Vagina (tissue), 2 donors: ENCODE measurements at places on chromosomes 6 and 20.

DNA sequence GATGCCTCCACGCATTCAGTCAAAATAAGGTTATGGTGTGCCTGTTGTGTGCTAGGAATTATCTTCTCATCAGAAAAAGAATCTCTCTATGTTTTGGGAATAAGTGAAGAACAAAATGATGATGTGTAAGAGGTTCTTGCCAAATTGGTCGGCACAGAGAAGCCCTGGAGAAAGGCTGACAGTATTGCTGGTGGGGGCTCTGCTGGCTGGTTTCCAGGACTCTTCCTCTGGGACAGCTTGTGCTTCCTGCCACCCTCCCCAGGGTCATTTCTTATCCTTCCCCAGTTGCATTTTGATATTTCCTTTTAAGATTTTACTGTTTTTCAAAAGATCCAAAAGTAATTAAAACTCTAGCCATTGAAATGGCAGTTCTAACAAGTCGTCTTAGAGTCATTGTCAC is 22.1 kb downstream of the CST4 start:
- DNase-seq = no peak

- DNase-seq = no peak
Measured at GRCh38 chr6:118146584-118146983, 239.5 kb downstream of the SLC35F1 start.

DNA sequence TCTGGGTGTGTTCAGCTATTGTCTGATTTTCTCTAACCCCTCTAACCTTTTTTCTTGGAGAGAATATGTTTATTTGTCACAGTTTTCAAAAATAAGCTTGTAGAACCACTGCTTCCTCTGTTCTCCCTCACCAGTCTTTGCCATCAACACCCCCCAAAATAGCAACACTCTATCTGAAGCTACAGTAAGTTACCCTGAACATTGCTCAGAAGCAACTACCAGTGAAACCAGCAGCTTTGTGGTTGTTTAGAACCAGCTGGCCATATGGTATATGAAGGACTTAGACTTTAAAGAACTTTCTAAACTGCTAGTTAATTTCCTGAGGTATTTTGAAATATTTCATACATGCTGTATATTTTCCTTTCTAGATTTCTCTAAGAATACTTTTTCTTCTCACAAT is 242.9 kb downstream of the KHDRBS2 start:
- DNase-seq = no peak

DNA sequence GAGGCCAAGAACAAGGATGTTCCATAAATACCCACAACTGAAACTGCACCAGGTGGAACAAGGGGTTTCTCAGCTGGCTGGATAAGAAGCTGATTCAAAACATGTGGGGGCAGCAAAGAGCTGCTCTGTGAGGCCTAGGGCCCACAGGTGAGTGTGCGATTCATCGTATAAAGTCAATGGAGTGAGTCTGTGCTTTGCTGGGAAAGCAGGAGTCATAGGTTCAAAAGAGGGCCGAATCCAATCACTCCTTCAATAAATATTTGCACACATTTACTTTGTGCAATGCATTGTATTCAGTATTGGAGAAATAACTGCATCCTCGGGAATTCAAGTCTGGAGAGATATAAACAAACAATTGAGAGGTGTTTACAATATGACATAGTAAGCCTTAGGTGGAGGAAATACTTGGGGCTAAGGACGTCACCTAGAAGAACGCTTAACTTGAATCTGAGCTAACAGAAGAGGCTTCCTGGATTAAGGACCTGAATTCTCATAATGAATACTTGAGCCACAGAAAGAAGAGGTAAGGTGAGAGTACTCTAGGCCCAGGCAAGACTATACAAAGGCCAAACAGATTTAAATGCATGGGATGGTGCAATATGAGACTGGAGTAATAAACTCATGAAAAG is 83.7 kb upstream of the TMEM30A start:
- DNase-seq = no peak

GRCh38 chr20:57289391-57290177 is 23.1 kb upstream of the BMP7 start:
- no peak for DNase-seq

GRCh38 chr20:43947316-43947710 is 32.7 kb downstream of the TOX2 start:
- DNase-seq = no peak

DNA sequence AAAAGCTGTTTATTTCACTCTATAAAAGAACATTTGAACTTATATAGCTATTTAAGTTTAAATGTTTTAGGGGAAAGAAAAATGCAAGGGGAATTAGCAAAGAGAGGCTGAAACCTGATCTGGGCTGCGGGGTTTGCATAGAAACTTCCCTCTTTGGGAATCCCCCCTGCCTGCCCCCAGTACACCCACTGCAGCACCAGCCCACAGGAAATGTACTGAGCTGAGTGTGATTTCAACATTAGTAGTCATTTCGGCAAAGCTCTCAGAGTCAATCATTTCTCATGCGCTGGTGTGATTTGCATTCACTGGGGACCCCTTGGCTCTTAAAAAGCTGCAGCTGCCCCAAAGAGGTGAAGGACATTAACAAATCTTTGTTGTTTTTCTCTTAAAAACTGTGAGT is 859.4 kb downstream of the MAFB start:
- no peak for DNase-seq

DNA sequence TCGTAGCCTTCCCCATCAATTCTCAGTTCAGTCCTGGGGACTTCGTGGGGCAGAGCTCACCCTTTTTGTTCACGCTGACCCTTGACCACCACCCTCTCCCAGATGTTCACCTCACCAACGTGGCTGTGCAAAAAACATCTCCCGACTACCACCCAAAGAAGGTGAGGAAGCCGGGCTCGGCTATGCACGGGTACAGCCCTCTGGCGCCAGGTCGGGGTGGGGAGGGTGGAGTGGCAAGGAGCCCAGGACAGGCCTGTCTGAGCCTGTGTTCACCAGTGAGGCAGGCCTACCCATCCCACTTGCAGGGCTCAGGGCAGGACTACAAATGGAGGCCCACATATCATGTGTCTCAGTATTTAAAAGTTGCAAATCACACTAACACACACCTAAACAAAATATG is 18.1 kb downstream of the PDRG1 start:
- DNase-seq = no peak

DNA sequence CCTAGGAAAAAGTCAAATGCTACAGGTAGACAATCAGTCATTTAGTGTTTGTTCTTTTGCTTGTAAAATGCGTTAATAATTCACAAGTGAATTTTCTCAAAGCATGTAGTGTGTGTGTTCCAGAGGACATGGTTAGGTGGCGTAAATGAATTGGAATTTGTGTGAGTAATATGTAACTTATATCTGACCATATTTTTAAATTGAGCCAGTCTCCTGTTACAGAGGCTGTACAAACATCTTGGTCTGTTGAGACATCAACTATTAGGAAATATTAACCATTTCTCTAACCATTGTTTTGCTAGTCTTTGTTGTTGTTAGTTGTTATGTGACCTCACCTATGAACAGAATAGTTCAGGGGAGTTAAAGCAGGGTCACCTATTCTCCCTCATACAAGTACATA is 22.7 kb downstream of the MCM8 start:
- DNase-seq = no peak

- DNase-seq = no peak
Measured at GRCh38 chr20:9311132-9311531, 203.3 kb upstream of the LAMP5 start.

DNA sequence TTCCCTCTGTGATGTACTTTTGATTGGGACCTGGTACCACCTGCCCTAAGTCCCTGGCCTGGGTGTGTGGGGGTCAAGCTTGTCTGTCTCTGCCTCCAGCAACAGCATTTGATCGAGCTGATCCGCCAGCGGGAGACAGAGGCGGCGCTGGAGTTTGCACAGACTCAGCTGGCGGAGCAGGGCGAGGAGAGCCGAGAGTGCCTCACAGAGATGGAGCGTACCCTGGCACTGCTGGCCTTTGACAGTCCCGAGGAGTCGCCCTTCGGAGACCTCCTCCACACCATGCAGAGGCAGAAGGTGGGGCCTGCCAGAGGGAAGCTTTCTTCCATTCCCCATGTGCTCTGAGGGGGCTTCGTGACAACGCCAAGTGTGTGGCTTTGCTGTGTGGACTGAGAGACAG is 5.4 kb downstream of the GID8 start:
- DNase-seq = no peak

DNA sequence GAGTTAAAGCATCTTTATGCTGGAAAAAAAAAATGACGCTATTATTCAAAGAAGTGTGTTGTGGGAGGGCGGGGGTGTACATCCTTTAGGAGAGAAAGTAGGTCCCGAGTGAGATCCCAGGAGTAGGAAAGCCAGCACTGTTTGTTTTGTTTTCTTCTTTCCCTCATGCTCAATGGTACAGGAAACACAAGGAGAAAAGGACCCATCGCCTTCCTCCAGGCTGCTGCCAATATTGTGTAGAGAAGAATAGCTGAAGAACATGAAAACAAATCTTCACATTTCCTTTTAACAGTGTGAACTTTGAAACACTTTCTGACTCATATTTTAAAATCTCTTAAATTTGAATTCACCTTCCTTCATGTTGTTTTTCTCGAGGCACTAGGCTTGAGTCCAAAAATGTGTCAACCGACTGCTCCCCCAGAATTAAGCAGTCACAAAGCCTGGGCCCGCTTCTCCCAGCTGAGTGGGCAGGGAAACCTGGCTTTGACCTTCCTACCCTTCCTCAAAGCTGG is 22.3 kb downstream of the PPP1R16B start:
- no peak for DNase-seq

DNA sequence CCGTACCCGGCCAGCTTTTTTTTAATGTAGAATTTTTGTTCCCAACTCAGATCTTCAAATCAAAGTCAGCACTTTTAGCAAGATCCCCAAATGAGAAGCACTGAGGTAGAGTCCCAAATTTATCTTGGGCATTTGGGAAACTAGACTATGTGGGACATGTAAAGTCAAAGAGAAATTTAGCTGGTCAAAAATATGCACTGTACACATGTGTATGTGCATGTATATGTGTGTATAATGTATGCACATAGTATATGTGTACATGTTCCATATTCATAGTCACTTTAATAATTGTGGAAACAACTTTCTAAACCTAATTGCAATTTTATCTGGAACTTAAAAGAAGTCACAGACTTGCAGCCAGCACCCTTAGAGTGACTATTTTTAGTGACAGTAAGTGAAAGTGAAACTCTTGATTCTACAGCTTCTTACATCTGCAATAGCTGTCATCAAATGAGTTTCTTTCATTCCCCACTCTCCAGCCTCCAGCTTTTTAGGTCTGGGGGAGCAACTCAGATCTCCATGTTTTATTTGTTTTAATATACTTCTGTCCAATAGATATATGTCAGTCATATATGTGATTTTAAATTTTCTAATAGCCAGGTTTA is 53.6 kb downstream of the CDC40 start:
- DNase-seq = no peak

DNA sequence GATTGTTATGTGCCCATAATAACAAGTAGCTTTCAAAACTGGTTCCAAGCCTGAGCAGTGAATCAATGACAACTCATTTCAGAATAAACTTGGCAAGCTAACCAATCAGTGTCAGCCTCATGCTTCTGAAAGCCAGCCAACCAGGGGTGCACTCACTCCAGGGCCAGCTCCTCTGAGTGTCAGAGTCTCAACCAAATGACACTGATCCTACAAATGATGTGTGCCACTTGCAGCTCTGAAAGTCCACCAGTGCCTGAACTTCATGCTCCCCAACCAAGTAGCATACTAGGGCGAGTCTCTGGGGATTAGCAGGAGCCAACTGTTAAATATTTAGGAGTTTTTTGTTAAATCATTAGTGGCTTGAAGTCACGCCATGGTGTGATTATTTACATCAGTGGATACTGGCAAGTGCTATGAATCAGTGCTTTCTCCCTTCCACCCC is 4.5 kb downstream of the IYD start:
- DNase-seq = no peak

GRCh38 chr6:1380625-1381427 is 8.6 kb upstream of the FOXF2 start:
- no peak for DNase-seq

DNA sequence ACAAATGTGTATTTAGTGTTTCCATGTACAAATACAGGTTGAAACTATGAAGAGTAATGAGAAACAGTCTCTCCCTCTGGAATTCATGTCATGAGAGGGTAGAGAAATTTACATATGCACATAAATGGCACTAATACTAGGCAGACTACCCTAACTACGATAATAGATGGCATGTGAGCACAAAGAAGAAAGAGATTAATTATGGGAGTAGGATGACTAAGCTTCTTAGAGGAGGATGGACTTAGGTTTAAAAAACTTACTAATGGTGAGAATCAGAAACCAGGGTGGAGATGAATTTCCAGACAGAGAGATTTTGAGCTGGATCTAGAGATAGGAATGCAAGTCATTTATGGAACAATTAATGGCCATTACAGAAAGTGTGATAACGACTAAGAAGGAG is 225.3 kb upstream of the HTR1E start:
- no peak for DNase-seq

DNA sequence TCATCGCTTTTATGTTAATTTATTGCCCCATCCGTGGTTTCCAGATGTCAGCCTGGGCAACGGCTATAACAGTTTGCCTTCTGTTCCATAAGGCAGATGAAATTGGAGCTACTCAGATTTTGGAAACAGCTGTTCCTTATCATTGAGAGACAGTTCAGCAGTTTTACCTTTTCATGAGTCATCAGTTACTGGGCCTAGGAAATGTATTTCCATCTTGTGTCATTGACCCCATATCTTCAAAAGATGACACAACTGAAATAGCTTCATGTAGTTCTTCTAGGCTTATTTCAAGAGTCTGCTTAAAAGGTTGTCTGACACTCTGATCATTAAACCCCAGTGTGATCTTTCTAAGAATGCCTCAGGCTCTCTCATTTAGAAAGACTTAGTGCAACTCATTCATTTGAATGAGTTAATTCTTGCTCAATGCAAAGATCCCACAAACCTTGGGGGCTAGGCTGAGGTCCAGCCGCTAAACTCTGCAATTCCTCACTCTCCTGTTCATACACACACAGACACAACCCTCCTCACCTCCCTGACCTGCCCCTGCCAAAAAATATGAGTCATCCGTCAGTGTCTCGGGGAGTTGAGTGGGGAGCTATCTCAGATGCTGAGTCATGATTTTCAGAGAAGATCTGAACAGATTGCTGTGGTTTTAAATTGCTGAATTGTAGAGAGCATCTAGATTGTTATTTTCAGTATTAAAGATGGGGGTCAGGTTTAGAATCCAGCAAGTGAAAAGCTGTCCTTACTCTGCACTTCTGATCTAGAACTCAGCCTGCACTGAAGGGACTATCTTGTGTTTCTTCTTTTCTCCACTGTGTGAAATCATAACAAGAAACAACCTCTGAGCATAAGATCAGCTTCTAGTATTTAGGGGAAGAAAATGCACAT is 61.8 kb downstream of the RPP40 start:
- no peak for DNase-seq

GRCh38 chr20:47111576-47111975 is 216.9 kb downstream of the EYA2 start:
- DNase-seq = no peak
